ENCODE measurements at places on chromosomes 7 and 10.

DNA sequence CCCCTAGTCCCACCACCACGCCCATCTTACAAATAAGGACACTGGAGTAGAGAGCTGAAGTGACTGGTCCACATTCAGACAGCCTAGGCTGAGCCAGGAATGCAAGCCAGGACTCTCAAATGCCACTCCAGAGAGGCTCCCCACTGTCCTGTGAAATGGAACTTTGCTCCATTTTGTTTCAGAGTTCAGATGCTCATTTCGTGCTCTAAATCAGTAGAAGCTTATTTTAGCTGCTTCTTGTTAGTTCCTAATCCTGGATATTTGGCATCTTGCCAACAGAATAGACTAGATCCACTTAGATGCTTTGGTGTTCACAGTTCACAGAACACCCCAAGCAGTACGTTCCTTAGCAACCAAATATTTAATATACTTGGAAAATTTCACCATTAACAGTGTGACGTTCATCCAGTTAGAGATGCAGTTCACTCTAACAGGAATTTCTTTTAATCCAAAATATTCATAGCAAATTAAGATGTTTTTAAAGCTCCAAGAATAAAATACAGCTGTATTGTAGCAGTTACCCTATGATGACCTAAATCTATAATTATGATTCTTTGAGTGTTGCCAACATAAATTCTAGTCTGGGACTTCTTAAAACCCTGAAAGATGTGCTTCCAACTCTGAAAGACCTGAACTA lies 7.3 kb downstream of the MMP21 start:
- DNase-seq, result no peak

- DNase-seq, result no peak
Measured at GRCh38 chr10:90652519-90652918, 205.3 kb downstream of the HTR7 start.

DNA sequence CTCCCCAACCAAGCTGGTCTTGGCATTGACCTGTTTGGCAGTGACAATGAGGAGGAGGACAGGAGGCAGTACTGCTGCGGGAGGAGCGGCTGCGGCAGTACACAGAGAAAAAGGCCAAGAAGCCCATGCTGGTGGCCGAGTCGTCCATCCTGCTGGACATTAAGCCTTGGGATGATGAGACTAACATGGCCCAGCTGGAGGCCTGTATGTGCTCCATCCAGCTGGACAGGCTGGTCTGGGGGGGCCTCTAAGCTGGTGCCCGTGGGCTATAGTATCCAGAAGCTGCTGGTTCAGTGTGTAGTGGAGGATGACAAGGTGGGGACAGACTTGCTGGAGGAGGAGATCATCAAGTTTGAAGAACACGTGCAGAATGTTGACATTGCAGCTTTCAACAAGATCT lies 39.1 kb upstream of the ZNF273 start:
- DNase-seq, result no peak

GRCh38 chr10:72375585-72375984 lies 20.9 kb upstream of the DNAJB12 start:
- no peak for DNase-seq

DNA sequence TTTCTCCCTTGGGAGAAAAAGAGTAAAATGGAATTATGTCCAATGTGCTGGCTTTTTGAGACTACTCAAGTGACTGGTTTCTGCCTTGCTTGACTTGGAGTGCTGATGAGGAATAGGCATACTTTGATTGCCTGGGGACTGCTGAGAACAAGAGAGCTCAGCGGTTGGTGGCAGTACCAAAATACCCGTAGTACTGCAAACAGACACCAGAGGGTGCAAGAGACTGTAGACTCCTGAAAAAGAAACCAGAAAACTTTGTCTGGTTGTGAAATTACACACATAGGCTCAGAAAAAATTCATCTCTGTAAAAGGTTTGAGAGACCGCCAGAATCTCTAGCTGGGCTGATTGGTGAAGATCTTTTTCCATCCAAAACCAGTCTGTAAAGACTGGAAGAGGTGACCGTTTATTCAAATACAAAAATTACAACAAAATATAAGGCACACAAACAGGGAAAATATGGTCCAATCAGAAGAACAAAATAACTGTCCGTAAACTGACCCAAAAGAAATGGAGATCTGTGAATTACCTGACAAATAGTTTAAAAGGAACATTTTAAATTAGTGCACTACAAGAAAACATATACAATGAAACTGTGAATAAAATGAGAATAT lies 18.5 kb downstream of the BICC1 start:
- DNase-seq, result peak; percentile 33

- no peak for DNase-seq
Measured at GRCh38 chr10:68470300-68470699, 1.5 kb downstream of the DNA2 start.

- DNase-seq, result no peak
Measured at GRCh38 chr7:8365499-8366110, 67.8 kb upstream of the NXPH1 start.

- no peak for DNase-seq
Measured at GRCh38 chr7:94873239-94873638, 34.2 kb upstream of the PPP1R9A start.

- DNase-seq, result no peak
Measured at GRCh38 chr7:36305648-36306047, 84.0 kb upstream of the ANLN start.

DNA sequence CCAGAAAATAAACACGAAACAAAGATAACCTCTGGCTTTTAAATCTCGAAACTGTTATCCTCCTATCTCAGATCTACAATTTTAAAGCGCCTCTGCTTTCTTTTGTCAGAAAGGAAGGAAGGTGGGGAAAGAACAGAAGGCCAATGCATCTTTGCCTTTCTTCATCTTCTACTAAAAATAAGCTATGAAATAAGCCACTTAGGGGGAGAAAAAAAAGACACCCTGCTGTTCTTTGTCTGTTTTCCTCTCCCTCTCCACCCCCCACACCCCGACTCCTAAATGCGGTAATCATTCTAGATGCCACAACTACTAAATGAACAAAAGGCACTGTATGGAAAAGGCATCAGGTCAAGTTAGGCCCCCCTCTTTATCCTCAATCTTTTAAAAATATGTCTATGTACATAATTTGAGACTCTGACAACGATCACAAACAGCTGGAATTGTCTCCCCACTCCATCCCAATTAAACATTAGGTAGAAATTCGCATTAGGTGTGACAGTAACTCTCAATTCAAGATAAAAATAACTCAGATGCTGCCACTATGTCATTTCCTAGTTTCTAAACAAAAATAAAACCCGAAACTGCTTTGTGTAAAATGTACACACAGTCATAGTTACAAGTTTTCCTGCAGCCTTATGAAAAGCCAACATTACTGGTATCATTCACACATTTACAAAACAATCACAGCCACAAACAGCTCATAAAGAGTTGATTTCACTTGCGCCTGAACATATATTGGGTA lies 2.4 kb downstream of the UBE2H start:
- DNase-seq, result no peak

GRCh38 chr10:60331886-60332285 lies 57.8 kb downstream of the ANK3 start:
- no peak for DNase-seq

- DNase-seq, result no peak
Measured at GRCh38 chr10:59036311-59037017, 140.0 kb upstream of the PHYHIPL start.

DNA sequence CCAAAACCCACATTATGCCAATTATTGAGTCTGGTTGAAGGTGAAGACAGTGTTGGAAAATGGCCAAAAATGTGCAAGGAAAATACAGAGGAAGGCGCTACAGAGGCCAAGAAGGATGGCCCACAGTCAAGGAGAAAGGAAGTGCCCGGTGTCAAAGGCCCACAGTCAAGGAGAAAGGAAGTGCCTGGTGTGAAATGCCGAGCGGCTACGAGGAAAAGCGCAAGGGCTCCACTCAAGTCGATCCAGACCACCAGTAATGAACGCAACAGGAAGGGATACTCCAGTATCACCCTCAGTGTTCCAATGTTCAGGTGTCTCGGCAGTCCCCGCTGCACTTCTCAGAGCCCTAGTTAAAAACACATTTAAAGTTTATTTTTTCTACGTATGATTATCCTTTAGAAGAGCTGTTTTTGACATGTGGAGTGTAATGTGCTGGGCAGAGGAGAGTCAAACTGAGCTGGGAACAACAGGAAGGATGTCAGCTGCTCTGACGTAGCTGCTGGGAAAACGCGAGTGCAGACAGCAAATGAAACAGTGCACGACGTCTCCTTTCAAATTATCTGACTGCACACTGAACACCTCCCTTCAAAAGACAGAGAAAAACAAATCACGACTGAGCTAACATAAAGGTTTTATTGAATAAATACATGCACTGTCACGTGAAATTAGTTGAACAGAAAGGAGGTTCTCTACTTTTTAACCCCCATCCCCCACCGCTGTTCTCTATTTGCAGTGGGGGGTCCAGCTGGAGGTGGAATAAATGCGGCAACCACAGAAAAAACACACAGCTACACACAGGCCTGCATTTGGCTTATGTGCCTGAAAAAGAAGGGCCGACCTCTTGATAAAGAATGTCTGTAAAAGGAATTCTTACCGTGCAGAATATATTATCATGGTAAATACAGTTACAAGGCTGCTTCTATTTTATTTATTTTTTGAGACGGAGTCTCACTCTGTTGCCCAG lies 26.1 kb upstream of the NCAPG2 start:
- no peak for DNase-seq

- DNase-seq, result no peak
Measured at GRCh38 chr7:155182406-155182970, 112.4 kb downstream of the HTR5A start.

GRCh38 chr7:125149151-125149550 lies 219.5 kb upstream of the POT1 start:
- no peak for DNase-seq

GRCh38 chr10:20670579-20670978 lies 226.5 kb downstream of the NEBL start:
- DNase-seq, result no peak

DNA sequence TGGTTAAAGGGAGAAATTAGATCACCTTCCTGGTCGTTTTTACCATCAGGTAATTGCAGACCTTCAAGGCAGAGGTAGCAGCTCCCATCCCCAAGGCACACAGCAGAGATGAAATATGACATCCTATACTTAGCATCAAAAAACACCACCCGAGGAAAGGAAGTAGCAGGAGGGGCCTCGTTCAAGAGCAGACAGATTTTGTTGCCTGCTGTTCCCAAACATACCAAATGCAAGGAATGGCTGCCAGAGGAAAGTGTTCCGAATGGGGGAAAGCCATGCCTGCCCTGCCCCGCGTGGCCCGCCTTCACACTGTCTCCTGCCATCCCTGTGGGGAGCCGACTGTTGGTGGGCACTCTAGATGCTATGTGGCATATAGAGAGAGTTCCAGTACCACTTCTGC lies 18.0 kb downstream of the FKBP6 start:
- no peak for DNase-seq

DNA sequence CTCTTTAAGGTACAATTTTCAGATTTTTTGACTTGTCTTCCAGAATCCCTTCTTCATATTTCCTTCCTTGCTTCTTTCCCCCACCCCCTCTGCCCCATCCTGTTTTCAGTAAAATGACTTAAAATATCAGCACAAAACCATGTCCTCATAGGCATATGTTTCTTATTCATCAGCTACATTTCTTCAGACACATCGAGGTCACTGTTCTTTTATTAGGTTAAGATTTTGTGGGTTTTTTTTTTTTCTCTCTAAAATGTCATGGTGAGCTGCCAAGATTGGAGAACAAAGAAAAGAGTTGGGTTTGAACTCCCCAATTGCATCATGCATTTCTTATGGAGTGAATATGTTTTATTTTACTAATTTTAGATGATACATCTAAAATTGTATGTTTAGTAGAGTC lies 35.8 kb downstream of the LAMB4 start:
- no peak for DNase-seq

DNA sequence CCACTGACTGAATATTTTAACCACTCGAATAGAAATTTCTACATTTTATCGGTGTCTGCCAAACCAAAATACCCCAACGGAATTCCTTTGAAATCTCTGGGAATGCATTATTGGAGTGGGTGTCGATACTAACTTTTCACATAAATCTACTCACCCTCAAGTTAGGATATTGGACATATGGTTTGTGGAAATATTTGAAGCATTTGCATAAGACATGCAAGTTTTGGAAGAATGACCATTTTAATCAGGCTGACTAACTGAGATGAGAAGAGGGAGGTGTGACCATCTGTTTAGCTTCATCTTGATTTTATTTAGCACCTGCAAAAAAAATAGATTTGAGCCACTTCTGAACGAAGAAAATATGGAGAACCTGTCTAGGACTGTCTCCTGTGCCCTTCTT lies 61.2 kb downstream of the KLF6 start:
- DNase-seq, result no peak

GRCh38 chr10:11782793-11783557 lies 40.2 kb upstream of the PROSER2 start:
- DNase-seq, result peak; percentile 45

GRCh38 chr10:24207341-24207740 lies 1.6 kb upstream of the KIAA1217 start:
- DNase-seq, result no peak

GRCh38 chr10:79088176-79088575 lies 19.4 kb downstream of the ZMIZ1 start:
- DNase-seq, result no peak

DNA sequence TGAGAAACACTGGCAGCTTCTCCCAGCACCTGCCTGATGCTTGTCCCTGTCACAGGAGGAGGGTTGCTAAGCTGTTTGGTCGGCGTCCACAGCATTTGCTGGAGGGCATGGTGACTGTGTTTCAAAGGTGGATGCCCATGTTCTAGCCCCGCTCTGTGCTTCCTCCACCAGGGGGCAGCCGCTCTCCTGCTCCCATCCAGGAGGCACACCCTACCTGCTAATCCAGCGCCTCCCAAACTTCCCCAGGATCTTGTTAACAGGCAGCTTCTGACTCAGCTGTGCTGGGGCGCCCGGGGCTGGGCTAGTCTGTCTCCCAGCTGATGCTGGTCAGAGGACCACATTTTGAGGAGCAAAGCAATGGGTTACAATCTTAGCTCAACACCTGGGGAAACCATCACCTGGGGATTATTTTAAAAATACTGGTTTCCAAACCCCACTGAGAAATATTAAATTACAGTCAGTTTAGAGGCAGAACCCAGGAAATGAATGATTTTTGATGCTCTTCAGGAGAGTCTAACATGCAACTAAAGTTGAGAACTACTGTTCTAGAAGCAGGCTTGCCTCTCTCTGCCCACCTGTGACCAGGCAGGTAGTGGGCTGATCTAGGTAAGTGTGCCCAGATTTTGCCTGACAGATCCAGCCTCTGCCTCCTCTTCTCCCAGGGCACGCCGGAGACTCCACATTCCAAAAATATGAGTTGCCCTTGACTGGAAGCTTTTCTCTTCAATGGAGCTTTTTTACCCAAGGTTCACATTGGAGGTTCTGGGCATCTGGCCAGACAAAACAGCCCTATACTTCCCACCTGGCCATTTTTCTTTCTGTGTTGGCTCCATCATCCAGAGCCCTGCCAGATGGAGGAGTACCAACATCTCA lies 92.7 kb upstream of the GPR26 start:
- DNase-seq, result no peak

- DNase-seq, result no peak
Measured at GRCh38 chr7:34090816-34091215, 185.5 kb downstream of the BMPER start.

DNA sequence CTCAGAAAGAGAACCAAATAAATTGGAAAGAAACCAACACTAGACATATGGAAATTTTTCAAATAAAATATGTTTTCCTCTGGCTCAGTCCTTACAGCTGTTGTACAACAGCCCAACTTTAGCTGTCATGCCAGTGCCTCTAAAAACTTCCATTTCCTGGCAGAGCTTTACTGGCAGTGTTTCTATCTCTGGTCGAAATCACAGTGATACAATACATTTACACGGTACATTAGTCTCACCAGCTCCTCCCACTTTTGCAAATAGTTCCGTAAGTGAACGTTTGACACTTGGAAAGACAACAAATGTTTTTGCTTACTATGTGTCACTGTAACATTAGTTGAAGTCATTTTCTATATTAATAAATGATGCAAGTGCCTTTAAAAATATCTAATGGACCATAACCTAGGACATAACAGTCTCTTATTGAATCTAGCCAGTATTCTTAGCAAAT lies 29.8 kb downstream of the BCAP29 start:
- no peak for DNase-seq

All from glomerular endothelial cell (primary cell).